ENCODE measurements at places on chromosomes 6 and 20.

DNA sequence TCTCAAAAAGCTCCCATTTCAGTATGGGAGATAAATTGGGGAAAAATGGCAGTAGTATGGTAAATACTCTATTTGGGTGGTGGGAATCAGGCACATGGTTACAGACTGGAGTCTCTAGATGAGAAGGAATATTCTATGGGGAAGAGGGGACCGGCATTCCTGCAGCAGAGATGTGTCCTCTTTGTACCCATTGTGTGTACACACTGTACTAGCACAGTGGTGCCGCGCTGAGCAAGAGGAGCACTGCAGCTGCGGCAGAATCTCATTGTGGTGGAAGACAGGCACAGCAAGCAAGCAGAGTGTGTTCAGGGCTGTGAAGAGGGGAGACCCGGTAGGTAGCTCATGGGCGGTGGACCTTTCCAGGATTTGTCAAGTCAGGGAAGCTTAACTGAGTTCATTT lies 13.0 kb downstream of the AFDN start:
- no peak for DNase-seq

GRCh38 chr6:113301651-113302050 lies 555.5 kb upstream of the MARCKS start:
- DNase-seq: no peak

GRCh38 chr6:21565431-21565830 lies 28.1 kb upstream of the SOX4 start:
- no peak for DNase-seq

- no peak for DNase-seq
Measured at GRCh38 chr6:12361042-12361765, 71.0 kb downstream of the EDN1 start.

- no peak for DNase-seq
Measured at GRCh38 chr6:111450636-111451035, 32.4 kb downstream of the REV3L start.

GRCh38 chr6:8335896-8336295 lies 99.4 kb downstream of the SLC35B3 start:
- no peak for DNase-seq
